Activated CD4-positive, alpha-beta T cell treated with anti-CD3 and anti-CD28 coated beads, Interleukin-2, amount 10 ng/mL, durations not matched to agents 24 days and 14 days (primary cell): ENCODE measurements at places on chromosomes 3 and 15. TPM values are rescaled to one million over a fixed set of nuclear protein-coding genes. Genes with fewer than 3 reads are reported as not detected.

GRCh38 chr3:170600005-170600624 is 14.2 kb upstream of the SLC7A14 start:
- DNase-seq, result no peak

DNA sequence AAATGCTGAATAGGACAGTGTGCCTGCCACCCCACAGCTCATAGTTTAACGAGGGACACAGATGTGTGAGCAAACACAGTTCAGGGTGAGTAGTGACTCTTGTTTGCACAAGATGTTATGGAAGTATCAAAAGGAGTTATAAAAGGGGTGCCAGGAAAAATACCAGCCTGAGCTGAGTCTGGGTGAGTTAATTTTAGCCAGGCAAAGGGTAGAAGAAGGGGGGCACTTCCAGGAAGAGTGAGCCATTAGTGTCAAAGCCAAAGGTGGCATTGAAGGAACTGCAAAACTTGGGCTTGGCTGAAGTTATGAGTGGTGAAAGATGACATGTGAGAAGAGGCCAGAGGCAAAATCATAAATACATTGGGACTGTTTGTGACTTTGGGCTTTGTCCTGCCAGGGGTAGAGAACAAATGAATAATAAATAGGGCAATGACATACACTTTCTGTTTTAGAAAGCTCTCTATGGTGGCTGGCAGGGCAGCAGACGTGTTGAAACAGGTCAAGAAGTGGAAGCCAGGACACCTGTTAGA is 1.9 kb upstream of the SPPL2A start:
- DNase-seq, result no peak

- DNase-seq, result no peak
Observed at GRCh38 chr3:79922633-79923032, 154.8 kb upstream of the ROBO1 start.

GRCh38 chr3:111237946-111238345 is 166.3 kb downstream of the NECTIN3 start:
- DNase-seq, result no peak

GRCh38 chr15:88090481-88091011 is 166.0 kb downstream of the NTRK3 start:
- DNase-seq, result no peak

DNA sequence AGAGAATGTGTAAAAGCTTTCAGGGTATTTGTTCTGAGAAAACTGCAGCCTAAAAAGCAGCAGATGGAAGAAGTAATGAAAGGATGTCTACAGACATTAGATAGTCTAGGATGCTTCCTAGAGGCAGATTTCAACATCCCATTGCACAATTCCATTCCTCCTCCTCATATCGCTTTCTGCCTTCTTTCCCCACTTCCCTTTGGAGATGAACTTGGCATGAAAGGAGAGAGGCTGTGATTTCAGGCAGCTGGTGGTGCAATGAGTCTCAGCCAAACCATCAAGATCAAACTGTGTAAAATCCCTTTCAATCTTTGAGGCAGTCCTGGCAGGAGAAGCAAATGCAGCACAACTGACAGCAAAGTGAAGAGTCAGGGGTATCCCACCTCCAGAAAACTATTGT is 438.7 kb upstream of the KCNMB2 start:
- DNase-seq, result no peak

DNA sequence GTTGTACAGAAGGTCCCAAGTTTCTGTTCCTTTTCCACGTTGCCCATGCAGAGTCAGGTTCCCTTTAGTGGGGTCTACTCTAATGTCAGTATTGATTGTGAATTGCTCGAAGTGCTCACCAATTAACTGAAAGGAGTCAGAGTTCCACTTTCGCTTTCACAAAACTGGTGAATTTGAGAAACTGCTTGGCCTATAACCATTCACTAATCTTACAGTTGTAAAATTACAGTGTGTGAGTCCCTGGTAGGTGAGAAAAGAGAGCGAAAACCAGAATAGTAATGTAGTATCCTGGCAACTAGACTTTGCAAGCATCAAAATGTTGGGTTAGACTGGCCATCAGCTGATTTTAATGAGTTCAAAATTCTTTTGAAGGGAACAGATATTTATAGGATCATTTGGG is 237.5 kb upstream of the CHRM5 start:
- DNase-seq, result no peak

GRCh38 chr3:81910244-81910852 is 148.9 kb upstream of the GBE1 start:
- DNase-seq, result peak; percentile 71

DNA sequence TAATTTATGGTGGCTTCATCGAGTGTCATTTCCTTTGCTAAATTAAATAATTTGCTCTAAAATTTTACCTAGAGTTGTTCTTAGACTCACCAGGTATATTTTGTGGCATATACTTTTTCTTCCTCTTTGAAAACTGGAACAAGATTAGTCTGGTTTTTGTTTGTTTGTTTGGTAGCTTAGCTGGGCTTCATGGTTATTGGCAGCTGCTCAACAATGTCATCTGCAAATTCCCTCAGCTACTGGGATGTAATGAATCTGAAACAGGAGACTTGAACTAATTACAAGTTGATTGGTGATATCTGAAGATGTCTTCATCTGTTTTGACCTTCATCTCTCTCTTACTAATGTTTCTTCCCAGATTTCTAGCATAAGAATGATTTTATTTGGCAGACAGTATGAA is 270.5 kb upstream of the P2RY1 start:
- DNase-seq, result no peak

Gene LRRN1
- 0.05 TPM in 1 of 2 replicates, not detected in the other for total RNA-seq

Gene HTR3E
- not detected in 2 replicates for total RNA-seq

Gene PLXND1
- 1.6 and 1.7 TPM in 2 replicates for total RNA-seq

Gene ANKRD63
- total RNA-seq, result not detected in 2 replicates

Gene OXSM
- total RNA-seq, result 13.3 and 16.3 TPM in 2 replicates

Gene C3orf85
- not detected in 2 replicates for total RNA-seq

Gene RMDN3
- 36.1 and 38.9 TPM in 2 replicates for total RNA-seq
